ENCODE measurements at places on chromosomes 7 and 10.

GRCh38 chr10:124072541-124072940 is 20.9 kb downstream of the CHST15 start:
- no peaks in the 10 kb centered on the region for H3K27me3 ChIP-seq
- peaks cover 15% of the 10 kb centered on the region for H3K4me1 ChIP-seq
- no peak overlapping the region for H3K27ac ChIP-seq
- DNase-seq, result no peak
- H3K4me3 ChIP-seq, result no peak overlapping the region
- H3K36me3 ChIP-seq, result no peaks in the 10 kb centered on the region

GRCh38 chr7:145156834-145157233 is 321.0 kb upstream of the TPK1 start:
- H3K36me3 ChIP-seq, result no peaks in the 10 kb centered on the region
- no peak overlapping the region for H3K4me3 ChIP-seq
- no peak overlapping the region for H3K27ac ChIP-seq
- H3K27me3 ChIP-seq, result no peaks in the 10 kb centered on the region
- no peaks in the 10 kb centered on the region for H3K4me1 ChIP-seq

GRCh38 chr7:150838965-150839650 is 13.2 kb upstream of the AOC1 start:
- H3K27ac ChIP-seq, result no peak overlapping the region
- no peak for DNase-seq
- H3K27me3 ChIP-seq, result no peaks in the 10 kb centered on the region
- no peaks in the 10 kb centered on the region for H3K4me1 ChIP-seq
- H3K36me3 ChIP-seq, result no peaks in the 10 kb centered on the region

DNA sequence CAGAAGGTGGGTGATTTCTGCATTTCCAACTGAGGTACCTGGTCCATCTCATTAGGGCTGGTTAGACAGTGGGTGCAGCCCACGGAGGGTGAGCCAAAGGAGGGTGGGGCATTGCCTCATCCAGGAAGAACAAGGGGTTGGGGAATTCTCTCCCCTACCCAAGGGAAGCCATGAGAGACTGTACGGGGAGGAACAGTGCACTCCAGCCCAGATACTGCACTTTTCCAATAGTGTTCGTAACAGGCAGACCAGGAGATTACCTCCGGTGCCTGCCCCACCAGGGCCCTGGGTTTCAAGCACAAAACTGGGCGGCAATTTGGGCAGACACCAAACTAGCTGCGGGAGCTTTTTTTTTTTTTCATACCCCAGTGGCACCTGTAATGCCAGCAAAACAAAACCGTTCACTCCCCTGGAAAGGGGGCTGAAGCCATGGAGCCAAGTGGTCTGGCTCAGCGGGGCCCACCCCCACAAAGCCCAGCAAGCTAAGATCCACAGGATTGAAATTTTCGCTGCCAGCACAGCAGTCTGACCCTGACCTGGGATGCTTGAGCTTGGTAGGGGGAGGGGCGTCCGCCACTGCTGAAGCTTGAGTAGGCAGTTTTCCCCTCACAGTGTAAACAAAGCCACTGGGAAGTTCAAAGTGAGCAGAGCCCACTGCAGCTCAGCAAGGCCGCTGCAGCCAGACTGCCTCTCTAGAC is 31.2 kb downstream of the ARMC10 start:
- H3K4me3 ChIP-seq, result no peak overlapping the region
- H3K27me3 ChIP-seq, result no peaks in the 10 kb centered on the region
- no peaks in the 10 kb centered on the region for H3K36me3 ChIP-seq
- H3K4me1 ChIP-seq, result peaks cover 8% of the 10 kb centered on the region

DNA sequence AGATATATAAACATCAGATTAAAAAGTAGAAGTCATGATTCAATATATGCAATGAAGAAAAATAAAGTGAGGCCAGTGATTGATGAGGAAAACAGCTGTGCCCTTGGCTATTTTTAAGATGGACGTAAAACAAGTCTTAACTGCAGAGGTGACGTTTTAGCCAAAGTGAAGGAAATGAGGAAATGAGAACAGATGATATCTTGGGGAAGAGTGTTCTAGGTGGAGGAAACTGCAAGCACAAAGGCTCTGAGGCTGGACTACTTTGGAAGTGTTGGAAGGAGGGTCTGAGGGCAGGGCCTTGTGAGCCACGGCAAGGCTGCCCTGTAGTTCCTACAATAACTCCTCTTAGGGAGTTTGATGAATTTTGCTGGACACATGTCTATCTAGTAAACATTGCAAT is 140.5 kb upstream of the AKR1E2 start:
- H3K27me3 ChIP-seq, result no peaks in the 10 kb centered on the region
- no peak overlapping the region for H3K4me3 ChIP-seq
- no peaks in the 10 kb centered on the region for H3K4me1 ChIP-seq
- H3K27ac ChIP-seq, result no peak overlapping the region

- H3K27me3 ChIP-seq, result no peaks in the 10 kb centered on the region
- no peak for DNase-seq
- H3K4me3 ChIP-seq, result no peak overlapping the region
- H3K4me1 ChIP-seq, result no peaks in the 10 kb centered on the region
Observed at GRCh38 chr7:45456105-45456504, 118.1 kb upstream of the ADCY1 start.

DNA sequence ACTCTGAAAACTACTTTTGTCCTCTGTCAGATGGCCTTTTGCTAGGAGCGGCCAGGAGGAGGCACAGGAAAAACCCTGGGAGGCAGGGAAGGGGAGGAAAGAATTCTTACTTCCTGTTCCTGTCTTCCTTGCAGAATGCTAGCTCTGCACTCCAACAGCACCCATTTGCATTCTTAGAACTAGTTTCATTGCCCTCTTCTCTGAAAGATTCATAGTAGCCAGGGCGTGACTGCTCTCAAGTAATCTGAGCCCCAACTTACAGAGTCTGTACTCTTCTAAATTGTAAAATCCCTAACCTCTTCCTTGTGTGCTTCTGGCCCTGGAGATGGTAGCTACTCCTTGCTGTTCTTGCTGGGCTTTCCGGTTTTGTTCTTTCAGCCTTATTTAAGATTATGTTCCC is 75.3 kb upstream of the STEAP1 start:
- H3K4me1 ChIP-seq, result no peaks in the 10 kb centered on the region
- H3K36me3 ChIP-seq, result no peaks in the 10 kb centered on the region
- no peak overlapping the region for H3K27ac ChIP-seq
- H3K27me3 ChIP-seq, result no peaks in the 10 kb centered on the region

GRCh38 chr7:133662830-133663229 is 410.0 kb downstream of the EXOC4 start:
- H3K27ac ChIP-seq, result no peak overlapping the region
- H3K4me1 ChIP-seq, result no peaks in the 10 kb centered on the region
- H3K27me3 ChIP-seq, result no peaks in the 10 kb centered on the region
- H3K4me3 ChIP-seq, result no peak overlapping the region
- no peak for DNase-seq
- H3K36me3 ChIP-seq, result no peaks in the 10 kb centered on the region

GRCh38 chr7:131808736-131809135 is 252.3 kb upstream of the PODXL start:
- H3K27ac ChIP-seq, result no peak overlapping the region
- no peak overlapping the region for H3K4me3 ChIP-seq
- no peak for DNase-seq
- no peaks in the 10 kb centered on the region for H3K36me3 ChIP-seq
- H3K4me1 ChIP-seq, result no peaks in the 10 kb centered on the region
- no peaks in the 10 kb centered on the region for H3K27me3 ChIP-seq

- no peaks in the 10 kb centered on the region for H3K36me3 ChIP-seq
- peak overlapping the region; percentile 56 for H3K4me3 ChIP-seq
- H3K27ac ChIP-seq, result no peak overlapping the region
- H3K27me3 ChIP-seq, result peaks cover 8% of the 10 kb centered on the region
- peak; percentile 78 for DNase-seq
- peaks cover 3% of the 10 kb centered on the region for H3K4me1 ChIP-seq
Observed at GRCh38 chr7:128831994-128832879, 2.0 kb downstream of the FLNC start.

Data from H1 (cell line).